Fibroblast of lung (primary cell): ENCODE measurements at places on chromosomes 5 and 9. TPM values are rescaled to one million over a fixed set of nuclear protein-coding genes. Genes with fewer than 3 reads are reported as not detected.

The MARCHF11 gene
- total RNA-seq: not detected in 2 replicates

The MEIKIN gene
- under 0.01 TPM in 1 of 2 replicates, not detected in the other for total RNA-seq

The WNT8A gene
- total RNA-seq: not detected in 2 replicates

The CERCAM gene
- total RNA-seq: 44.9 and 64.2 TPM in 2 replicates

The PRDM9 gene
- not detected in 2 replicates for total RNA-seq

The ANKRD31 gene
- total RNA-seq: 0.26 and 0.33 TPM in 2 replicates

The MYOZ3 gene
- total RNA-seq: 0.33 and 0.77 TPM in 2 replicates

The INIP gene
- total RNA-seq: 14.4 and 14.9 TPM in 2 replicates

The ZNF462 gene
- total RNA-seq: 19.5 and 27.4 TPM in 2 replicates

The ADAMTSL2 gene
- under 0.01 TPM in 2 replicates for total RNA-seq
